ENCODE measurements at places on chromosomes 11 and 22.

DNA sequence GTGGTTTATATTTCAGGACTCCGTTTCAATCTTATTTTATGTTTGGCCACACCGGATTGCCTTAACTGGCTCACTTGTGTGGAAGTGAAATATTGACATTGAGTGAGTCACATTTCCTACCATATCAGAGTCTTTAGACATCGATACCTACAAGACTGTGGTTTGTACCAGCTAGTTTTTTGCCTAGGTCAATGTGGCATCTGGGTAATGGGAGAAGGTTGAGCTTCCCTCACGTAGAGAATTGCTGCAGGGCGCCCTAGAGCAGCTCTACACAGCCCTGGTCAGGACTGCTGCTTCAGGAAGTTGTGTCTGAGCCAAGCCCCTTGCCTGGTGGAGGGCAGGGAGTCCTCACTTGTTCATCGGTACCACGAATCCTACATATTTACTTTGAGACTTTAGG is 1.6 kb downstream of the GRAMD1B start:
- DNase-seq: no peak

DNA sequence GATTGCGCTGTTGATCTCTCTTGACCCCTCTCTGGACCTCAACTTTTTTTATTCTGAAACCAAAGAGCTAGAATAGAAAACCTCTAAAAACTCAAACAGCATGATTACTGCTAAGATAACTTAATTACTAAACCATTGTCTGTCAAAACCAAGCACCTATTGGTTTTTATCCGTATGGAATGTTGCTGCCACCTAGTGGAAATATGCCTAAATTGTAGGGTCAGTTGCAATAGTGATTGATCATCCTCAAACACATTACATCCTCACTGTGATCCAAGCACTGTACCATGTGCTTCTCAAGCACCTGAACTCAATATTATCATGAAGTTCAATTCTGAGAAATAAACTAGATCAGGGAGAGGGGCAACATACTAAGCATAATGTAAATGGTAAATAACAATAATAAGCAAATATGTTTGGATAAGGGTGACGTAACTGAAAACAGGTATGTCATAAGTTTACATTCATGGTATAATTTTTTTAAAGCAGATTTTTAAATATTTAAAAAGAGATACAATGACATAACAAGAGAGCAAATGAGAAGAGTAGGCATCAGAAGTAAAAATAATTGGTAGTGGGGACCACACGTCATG is 3.8 kb upstream of the OR5A2 start:
- peak; percentile 76 for DNase-seq

- no peak for DNase-seq
Measured at GRCh38 chr11:27395556-27396258, 32.7 kb upstream of the CCDC34 start.

DNA sequence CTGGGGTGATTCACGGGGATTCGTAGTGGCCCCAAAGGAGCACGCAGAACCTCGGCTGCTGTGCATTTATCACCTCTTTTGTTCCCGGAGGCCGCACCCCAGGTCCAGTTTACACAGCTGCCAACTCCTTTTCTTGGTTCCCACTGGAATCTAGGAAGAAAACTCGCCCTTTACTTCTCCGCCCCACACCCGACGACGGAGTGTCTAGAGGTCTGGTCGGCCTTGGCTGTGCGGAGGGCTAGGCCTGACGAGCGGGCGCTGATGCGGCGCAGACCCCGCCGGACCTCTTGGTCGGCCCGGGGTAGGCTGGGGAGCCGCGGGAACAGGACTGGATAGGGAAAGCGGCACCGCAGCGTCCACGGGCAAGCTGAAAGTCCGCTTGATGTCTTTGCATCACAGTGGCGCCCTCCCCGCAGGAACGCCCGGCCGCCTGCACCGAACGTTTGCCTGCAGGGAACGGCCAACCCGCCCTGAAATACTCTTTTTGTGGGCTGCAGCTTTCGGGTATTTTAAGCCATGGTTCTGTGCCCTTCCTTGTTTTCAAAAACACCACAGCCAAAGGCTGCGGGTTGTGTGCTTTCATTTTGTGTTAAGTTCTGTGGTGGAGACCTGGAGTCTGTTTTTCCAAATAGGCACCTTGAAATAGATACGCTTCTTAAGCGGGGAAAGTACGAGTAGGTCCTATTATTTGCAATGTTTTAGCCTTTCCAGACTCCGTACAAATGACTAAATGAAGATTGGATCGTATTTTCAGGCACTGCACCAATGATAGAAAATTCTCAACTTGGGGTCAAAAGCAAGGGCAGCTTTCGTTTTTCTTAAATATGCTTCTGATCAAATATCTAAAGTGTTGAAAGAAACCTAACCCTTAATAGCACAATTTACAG is 829 bp upstream of the ZBED5 start:
- no peak for DNase-seq

DNA sequence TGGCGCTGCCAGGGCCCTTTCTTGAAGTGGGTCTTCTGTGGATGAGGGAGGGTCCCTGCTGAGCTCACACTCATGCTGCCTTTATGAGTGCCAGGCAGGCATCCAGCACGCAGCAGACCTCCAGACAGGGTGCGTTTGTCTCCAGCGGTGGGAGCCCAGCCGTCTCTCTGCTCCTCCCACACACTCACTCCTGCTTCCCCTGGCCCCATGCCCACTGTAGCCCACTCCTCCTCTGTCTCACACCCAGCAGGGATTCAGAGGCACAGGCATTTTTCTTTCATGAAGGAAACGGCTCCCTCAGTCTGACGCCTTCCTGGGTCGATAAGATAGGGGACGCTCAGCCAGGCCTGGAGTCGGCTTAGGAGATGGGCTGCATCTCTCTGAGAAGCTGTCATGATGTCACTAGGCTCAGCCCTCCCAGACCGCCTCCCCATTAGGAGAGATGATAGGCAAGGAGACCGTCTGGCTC is 183.9 kb upstream of the NCAM1 start:
- no peak for DNase-seq

DNA sequence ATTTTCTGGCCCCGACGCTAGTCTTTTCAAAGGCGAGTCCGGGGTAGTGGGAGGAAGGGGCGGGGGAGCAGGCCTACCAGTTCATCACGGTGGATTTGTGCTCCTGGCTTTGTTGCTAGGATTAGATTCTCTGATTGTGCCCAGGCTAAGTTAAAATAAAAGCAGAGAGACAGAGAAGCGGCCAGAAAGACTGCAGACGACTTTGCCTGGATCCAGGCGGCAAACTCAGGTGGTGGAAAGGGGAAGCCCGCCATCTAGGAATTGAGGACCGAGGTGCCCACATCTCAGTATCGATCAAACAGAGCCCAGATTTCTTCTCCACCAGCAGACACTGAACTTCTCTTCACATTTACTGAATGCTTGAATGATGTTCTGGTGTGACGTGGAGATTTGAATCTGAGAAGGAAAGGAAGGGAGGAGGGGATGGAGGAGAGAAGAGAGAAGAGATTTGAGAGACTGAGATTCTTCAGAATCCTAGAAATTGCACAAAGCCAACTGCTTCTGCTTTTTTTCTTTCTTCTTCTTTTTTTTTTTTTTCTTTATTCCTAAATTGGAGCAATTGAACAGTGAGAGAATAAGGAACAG is 2.7 kb downstream of the FAT3 start:
- DNase-seq: peak; percentile 59

GRCh38 chr11:26929806-26930517 is 64.0 kb upstream of the FIBIN start:
- no peak for DNase-seq

DNA sequence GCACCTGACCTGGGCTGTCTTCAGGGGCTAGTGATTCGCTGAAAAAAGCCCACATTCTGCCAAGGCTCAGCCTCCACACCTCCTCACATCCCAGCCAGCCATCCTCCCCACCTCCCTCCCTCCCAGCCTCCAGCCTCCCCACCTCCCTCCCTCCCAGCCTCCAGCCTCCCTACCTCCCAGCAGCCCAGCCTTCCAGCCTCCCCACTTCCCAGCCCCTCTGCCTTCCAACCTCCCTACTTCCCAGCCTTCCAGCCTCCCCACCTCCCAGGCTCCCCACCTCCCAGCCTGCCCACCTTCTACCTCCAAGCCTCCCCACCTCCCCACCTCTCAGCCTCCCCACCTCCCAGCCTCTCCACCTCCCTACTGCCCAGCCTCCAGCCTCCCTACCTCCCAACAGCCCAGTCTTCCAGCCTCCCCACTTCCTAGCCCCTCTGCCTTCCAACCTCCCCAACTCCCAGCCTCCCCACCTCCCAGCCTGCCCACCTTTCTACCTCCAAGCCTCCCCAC is 33.7 kb upstream of the TH start:
- no peak for DNase-seq

DNA sequence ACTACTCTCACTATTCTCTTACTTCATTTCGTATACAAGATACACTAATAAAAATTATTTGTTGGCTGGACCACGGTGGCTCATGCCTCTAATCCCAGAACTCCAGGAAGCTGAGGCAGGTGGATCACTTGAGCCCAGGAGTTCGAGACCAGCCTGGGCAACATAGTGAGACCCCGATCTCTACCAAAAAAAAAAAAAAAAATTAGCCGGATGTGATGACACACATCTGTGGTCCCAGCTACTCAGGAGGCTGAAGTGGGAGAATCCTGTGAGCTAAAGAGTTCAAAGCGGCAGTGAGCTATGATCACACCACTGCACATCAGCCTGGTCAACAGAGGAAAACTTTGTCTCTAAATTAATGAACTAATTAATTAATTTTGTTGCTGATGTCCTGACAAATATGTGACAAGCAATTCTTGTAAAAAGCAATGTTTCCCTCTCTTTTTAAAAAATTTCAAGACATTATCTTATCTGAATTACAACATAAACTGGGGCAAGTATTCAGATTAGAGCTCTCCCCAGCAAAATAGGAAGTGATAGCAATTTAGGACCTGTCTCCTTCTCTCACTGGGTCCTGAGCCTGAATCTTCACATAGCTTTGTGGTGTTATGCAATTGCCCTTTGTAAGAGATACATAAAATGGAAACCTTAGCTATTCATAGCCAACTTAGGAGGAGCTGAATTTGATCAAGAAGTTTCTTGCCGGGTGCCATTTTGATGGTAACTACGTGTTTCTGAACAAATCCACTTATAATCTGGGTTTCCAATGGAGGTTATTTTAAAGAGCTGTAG is 17.6 kb upstream of the TMA7B start:
- no peak for DNase-seq

DNA sequence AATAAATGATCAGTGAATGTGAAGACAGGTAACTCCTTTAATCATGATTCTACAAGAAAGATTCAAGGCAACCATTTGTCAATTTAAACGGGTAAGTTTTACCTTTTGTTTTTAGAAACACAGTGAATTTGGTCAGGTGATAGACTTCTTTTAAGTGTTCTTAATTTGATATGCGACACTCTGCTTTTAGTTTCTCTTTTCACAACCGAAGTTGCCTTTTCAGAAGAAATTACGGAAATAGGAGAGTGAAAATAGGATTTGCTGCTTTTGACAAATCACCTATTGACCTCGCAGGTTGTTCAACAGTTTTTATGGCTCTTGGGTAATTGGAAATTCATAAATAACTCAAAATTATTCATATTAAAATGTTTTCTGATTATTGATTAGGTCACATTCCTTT is 142.1 kb downstream of the CNTN5 start:
- no peak for DNase-seq

- no peak for DNase-seq
Measured at GRCh38 chr22:29253561-29254285, 14.1 kb downstream of the RHBDD3 start.

DNA sequence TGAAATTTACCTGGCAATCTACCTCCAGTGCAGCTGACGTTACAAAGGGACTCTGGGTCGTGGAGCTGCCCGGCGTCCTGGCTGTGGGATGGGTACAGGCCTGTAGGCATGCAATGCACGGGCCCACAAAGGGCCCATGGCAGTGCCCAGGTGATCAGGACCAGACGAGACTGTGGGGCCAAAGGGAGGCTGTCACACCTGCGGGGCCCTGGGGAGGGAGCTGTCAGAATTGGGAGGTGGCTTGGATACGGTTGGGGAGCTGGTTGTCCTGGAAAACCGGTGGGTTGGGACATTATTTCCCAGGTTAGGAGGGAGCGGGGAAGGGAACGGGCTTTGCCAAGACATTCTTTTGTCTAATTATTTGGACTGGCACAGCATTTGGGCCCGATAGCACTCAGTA is 958.5 kb downstream of the BRD1 start:
- DNase-seq: no peak

GRCh38 chr11:128282053-128282452 is 305.3 kb downstream of the ETS1 start:
- DNase-seq: no peak

DNA sequence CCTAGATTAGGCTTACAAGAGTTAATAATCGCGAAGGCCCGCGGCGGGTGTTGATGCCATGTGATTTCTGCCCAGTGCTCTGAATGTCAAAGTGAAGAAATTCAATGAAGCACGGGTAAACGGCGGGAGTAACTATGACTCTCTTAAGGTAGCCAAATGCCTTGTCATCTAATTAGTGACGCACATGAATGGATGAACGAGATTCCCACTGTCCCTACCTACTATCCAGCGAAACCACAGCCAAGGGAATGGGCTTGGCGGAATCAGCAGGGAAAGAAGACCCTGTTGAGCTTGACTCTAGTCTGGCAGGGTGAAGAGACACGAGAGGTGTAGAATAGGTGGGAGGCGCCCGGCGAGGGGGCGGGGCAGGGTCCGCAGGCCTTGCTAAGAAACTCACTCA is 65.5 kb downstream of the AAMDC start:
- DNase-seq: peak; percentile 8

DNA sequence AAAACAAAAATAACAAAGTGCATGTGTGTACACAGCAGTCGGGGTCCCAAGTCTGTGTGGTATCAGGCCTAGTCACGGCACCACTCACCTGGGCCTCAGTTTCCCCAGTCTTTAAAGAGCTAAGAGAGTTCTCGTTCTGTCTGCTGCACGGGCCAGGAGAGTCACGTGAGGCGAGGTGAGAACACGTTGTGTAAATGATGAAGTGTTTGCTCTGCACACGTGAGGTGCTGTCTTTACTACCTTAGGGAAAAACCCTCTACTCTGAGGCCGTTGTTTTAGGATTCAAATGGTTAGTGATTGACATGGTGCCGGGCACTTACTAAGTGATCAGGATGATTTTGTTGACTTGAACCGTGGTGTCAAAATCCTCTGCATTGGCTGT is 86.5 kb upstream of the PPARA start:
- DNase-seq: no peak

GRCh38 chr22:48855013-48855412 is 972.7 kb downstream of the BRD1 start:
- DNase-seq: no peak

- DNase-seq: no peak
Measured at GRCh38 chr11:105856954-105857353, 165.1 kb downstream of the MSANTD4 start.

GRCh38 chr11:6654281-6655019 is 1.2 kb downstream of the DCHS1 start:
- no peak for DNase-seq

- no peak for DNase-seq
Measured at GRCh38 chr11:92406472-92406871, 181.9 kb downstream of the FAT3 start.

GRCh38 chr11:45390407-45390806 is 104.3 kb upstream of the SYT13 start:
- DNase-seq: no peak

- DNase-seq: no peak
Measured at GRCh38 chr11:67024410-67024809, 1.5 kb downstream of the SYT12 start.

All from neuronal stem cell (in vitro differentiated cells).